ENCODE measurements at places on chromosomes 7 and 10.

DNA sequence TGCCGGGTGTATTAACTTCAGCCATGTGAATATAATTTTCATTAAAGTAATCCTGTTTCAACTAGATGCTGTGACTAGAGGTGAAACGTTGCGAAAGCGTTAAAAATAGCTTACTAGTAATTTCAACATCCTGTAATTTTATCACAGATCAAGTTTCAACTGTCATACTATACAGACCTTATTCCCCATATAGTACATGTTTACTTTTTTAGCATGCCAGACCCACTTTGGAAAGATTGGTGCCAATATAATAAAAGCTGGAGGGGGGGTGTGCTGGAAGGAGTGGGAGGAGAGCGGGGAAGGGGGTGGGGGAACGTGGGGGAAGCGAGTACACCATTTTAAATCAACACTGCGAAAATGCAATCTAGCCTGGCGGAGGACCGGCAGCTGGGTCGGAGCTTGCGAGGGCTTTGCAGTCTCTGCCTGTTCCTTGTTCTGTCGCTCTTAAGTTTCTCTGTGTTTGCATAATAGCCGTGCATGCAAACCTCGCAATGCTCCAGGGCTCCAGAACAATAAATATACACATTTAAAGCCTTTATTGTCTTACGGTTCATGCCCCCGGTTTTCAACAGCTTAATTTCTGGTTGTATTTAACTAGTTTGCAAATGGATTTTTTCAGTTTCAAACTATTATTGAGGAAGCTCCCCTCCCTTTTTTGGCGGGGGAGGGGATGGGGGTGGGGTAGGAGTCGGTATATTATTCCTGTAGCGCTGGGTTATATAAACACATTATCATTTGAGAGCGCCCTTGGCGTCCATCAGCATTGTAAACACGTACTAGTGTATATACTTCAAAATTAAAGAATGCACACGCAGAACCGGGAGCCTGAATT lies 1.3 kb upstream of the ARID5B start:
- DNase-seq = peak; percentile 46

GRCh38 chr10:78507510-78508160 lies 474.0 kb downstream of the RPS24 start:
- no peak for DNase-seq

DNA sequence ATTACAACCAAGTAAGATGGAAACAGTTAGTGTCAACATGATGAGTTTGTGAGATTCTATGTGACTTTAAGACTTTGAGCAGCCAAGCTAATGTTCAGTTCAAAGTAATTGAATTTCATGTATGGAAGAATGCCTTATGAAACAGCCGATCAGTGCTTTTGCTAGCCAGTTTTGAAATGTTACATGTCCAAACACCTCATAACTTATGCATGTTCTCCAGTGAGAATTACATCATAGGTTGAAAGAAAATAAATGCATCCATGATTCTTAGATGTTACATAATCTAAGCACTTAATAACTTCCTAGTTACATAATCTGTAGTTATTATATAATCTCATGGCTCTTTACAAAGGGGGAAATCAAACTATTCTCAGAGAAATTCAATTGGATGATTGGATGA lies 211.3 kb downstream of the BICC1 start:
- no peak for DNase-seq

- DNase-seq = no peak
Observed at GRCh38 chr7:75711076-75711475, 27.7 kb downstream of the HIP1 start.

- no peak for DNase-seq
Observed at GRCh38 chr7:15937571-15937970, 251.1 kb upstream of the MEOX2 start.

DNA sequence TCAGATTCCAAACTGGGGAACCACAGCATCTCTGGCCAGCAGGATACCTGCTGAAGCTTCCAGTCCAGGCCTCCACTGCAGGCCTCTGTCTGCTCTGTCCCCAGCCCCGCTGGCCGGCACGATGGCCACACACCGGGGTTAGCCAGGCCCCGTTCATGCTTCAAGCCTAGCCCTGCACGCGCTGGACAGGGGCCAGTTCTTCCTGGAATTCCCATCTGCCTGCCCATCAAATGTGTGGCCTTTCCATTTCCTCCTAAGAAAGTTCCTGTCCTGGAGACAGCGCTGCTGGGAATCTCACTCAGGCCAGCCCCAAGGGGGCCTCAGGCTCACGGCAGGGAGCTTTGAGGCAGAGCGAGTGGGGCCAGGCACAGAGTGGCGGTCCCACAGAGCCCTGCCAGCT lies 18.0 kb downstream of the SH2B2 start:
- DNase-seq = no peak

All from bone marrow (tissue), 2 donors.